ENCODE measurements at places on chromosomes 5 and 9.

- DNase-seq: no peak
Measured at GRCh38 chr5:83077662-83078261, 415 bp downstream of the XRCC4 start.

GRCh38 chr5:91383956-91384300 lies 811 bp upstream of the ARRDC3 start:
- no peak for DNase-seq

DNA sequence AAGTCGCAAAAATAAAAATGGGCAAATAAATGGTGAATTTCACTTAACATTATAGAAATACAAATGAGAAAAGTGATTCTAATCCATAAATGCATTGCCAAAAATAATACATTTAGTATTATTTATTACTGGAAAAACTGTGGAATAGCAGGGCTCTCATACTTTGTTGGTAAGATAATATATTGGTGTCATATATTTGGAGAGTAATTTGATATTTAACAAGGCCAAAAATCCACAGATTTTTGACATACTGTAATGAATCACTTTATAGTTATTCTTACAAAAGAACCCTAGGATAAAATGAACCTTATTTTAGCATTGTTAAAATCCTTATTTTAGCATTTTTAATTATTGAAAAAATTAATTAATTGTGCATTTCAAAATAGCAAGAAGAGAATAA lies 397.2 kb upstream of the DAB2 start:
- DNase-seq: no peak

GRCh38 chr5:11261241-11261640 lies 500.2 kb upstream of the DAP start:
- DNase-seq: no peak

GRCh38 chr5:33527696-33528095 lies 86.9 kb downstream of the TARS1 start:
- no peak for DNase-seq

GRCh38 chr5:174482607-174483024 lies 241.8 kb upstream of the MSX2 start:
- DNase-seq: no peak

- no peak for DNase-seq
Measured at GRCh38 chr9:107933516-107933915, 443.9 kb upstream of the KLF4 start.

DNA sequence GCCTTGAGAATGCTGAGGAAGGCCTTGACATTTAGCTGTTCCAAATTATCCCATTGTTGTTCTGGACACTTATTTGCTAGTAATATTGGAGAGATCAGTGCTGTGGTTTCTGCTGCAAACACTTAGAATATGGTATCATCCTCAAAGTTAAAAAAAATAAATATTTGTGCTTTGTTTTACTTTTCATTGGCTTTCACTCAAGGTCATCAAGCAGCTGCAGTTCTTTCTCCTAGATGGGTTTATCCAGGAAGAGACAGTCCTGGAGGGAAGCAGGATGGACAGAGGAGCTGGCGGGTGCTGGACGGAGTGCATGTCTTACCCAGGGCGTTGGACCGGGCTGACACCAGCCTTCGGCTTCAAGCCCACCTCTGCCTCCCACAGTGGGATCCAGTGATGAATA lies 193.6 kb downstream of the MTRR start:
- DNase-seq: no peak

- DNase-seq: no peak
Measured at GRCh38 chr5:161432798-161433197, 113.7 kb downstream of the GABRB2 start.

- DNase-seq: peak; percentile 22
Measured at GRCh38 chr5:140261403-140262171, 41.3 kb downstream of the PFDN1 start.

DNA sequence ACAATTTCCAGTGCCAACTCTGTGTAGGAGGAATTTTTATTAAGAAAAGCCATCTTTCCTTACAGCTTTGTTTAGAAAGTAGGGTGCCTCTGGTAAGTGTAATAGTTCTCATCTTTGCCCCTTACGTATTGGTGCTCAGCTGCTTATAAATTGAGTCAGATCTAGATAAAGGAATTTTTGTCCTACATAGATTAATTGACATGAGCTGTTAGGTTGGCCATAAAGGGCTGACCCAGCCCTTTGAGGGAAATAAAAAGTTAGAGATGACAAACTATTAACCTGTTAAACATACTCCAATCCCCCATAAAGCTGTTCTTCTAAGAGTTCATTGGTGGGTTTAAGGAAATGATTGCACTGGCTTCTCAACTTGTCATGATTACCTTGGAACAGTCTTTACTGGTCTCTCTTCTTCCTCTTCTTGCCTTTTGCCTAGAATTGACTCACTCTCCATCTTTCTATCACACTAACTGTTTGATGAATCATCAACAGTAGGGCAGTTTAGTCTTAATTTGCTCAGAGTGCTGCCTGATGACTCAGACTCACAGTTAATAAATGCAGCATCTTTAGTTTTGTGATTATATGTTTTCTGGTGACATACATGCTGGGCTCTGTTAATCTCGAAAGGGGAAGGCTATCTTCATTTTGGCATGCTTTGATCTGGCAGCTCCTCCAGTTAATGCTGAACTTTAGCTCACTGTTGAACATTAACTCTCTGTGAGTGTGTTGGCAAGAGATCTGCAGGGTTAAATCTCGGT lies 51.7 kb downstream of the ARHGAP26 start:
- DNase-seq: no peak

Data from GOT3 (cell line).